AG08396 (cell line): ENCODE measurements at places on chromosomes 2 and 18.

DNA sequence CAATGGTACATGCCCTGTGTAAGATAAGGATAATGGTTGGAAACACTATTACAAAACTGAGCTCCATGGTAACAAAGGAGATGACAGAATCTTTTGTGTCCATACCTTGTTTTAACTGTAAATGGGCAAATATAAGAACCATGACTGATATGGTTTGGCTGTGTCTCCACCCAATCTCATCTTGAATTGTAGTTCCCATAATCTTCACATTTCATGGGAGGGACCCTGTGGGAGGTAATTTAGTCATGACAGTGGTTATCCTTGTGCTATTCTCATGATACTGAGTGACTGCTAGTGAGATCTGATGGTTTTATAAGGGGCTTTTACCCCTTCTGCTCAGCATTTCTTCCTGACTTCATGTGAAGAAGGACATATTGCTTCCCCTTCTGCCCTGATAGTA, 211.7 kb upstream of the RGPD4 start:
- DNase-seq = no peak

GRCh38 chr2:152400607-152401214, 65.7 kb downstream of the FMNL2 start:
- no peak for DNase-seq

DNA sequence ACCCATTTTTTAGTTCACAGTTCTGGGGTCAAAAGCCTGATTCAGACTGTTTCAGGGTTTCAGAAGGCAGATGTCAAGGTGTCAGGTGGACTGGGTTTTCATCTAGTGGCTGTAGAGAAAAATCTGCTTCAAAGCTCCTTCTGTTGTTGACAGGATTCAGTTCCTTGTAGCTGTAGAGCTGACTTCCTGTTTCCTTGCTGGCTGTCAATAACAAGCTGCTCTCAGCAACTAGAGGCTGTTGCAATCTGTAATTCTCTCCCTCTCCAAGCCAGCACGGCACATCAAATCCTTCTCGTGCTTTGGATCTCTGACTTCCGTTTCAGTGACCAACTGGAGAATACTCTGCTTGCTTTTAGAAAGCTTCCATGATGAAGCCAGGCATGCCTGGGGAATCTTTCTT, 179.4 kb downstream of the DOK6 start:
- peak; percentile 8 for DNase-seq

GRCh38 chr2:156017341-156017885, 315.1 kb downstream of the NR4A2 start:
- DNase-seq = no peak

GRCh38 chr2:39739386-39739785, 39.7 kb downstream of the THUMPD2 start:
- DNase-seq = no peak

- no peak for DNase-seq
Observed at GRCh38 chr2:184371641-184372040, 226.7 kb upstream of the ZNF804A start.

- DNase-seq = no peak
Observed at GRCh38 chr18:46581648-46582047, 75.4 kb downstream of the LOXHD1 start.

DNA sequence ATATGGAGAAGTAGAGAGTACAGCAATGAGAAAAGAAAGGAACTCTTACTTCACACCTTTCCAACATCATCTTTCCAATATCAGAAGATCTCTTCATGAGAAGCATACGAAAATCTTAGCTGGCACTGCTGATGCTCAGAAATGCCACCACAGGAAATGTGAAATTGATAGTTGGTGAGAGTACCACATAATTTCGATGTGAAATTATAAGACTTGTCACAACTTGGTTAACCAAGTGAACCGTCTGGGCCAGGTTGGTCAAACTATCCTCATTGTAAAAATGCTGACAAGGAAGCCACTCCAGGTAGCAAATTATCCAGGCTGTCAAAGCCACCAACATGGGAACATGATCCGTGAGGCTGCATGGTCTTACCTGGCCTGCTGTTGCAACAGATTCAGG, 66.5 kb downstream of the EPG5 start:
- no peak for DNase-seq

- DNase-seq = no peak
Observed at GRCh38 chr2:175884697-175885393, 117.2 kb downstream of the LNPK start.

GRCh38 chr18:22325396-22325795, 92.3 kb downstream of the CTAGE1 start:
- DNase-seq = no peak

DNA sequence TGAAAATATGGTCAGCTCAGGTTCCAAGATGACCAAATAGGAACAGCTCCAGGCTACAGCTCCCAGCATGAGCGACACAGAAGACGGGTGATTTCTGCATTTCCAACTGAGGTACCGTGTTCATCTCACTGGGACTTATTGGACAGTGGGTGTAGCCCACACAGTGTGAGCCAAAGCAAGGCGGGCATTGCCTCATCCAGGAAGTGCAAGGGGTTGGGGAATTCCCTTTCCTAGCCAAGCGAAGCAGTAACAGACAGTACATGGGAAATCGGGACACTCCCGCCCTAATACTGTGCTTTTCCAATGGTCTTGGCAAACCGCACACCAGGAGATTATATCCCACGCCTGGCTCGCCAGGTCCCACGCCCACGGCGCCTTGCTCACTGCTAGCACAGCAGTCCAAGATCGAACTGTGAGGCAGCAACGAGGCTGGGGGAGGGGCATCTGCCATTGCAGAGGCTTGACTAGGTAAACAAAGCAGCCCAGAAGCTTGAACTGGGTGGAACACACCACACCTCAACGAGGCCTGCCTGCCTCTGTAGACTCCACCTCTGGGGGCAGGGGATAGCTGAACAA, 57.5 kb downstream of the WDPCP start:
- DNase-seq = no peak

DNA sequence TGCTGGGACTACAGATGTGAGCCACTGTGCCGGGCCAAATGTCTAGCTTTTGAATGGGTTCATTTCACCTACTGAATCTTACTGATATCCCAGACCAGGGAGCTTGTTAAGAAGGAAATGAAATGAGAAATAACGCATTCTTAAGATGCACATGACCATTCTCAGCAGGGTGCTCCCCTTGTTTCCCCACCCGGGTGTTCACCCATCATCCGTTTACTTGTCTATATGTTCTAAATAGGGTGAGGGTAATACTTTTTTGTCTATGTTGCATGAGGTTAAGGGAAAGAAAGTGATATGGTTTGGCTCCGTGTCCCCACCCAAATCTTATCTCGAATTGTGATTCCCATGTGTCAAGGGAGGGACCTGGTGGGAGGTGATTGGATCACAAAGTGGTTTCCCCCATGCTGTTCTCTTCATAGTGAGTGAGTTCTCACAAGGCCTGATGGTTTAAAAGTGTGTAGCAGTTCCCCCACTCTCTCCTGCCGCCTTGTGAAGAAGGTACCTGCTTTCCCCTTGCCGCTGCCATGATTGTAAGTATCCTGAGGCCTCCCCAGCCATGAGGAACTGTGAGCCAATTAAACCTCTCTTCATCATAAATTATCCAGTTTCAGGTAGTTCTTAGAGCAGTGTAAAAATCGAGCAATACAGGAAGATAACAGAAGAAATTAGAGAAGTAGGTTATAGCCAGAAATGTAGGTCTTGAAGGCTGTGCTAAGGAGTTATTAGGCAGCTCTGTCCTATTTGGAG, 129.1 kb downstream of the DDX1 start:
- no peak for DNase-seq

DNA sequence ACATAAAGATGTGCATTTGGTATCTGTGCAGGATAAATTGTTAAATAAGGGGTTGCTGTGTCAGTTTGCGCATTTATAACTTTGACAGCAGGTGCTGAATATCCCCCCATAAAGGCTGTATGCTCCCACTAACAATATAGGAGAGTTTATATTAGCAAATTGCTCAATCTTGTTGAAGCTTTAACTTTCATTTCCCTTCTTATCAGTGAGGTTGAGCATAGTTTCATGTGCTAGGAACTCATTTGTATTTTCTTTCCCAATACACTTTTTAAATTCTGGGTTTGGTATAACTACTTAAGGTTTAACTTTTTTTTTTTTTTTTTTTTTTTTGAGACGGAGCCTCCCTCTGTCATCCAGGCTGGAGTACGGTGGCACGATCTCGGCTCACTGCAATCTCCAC, 89.0 kb downstream of the FAM117B start:
- no peak for DNase-seq

DNA sequence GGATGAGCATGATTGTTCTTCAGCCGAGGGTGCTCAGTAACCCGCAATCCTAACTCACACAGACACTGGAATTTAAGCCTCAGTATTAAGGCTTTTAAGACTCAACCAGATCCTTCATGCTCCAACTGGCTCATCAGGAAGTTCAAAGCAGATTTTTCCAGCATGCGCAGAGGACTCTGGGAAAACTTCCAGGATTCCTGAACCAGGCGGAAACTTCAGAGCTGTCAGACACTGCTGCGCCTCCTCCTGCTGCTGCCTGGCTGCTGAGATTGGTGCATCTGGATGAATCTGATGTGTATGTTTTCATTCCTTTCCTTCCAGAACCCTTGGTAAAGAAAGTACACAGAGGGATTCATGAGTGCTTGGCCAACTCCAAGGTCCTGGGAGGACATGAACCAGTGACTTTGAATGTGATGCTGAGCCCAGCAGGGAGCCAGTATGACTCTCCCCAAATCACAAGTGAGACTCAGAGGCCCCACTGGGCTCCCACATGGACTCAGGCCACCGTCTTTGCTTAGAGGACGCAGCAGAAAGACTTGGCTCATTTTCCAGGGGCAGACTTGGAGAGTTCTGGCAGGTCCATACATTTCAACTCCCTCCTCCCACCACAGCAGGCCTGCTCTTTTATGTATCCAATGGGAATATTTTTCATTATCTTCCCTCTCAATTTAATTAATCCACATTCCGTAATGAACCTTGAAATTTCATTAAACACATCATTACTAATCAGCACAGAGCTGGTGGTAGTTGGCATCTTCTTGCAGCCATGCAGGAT, 143.5 kb upstream of the HDAC4 start:
- DNase-seq = peak; percentile 30

DNA sequence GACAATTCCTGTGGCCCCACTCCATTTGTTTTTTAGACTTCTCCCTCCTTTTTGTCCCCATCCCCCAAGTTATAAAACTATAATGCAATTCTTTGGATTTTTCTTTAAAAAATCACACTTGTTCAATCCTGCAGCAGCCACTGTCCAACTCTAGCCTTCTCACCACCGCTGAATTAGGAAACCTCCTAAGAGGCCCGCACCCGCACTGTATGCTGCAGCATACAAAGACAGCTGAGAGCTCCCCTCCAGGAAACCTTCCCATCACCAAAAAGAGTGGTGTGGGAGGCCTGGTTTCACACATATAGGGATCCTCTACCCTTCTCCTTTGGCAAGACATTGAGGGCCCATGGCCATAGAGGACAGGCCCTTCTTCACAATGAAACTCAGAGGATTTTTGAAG, 2.9 kb downstream of the PCGF1 start:
- no peak for DNase-seq
